Spleen (tissue), 13 donors: ENCODE measurements at places on chromosomes 5 and 9. TPM values are rescaled to one million over a fixed set of nuclear protein-coding genes. Genes with fewer than 3 reads are reported as not detected.

DNA sequence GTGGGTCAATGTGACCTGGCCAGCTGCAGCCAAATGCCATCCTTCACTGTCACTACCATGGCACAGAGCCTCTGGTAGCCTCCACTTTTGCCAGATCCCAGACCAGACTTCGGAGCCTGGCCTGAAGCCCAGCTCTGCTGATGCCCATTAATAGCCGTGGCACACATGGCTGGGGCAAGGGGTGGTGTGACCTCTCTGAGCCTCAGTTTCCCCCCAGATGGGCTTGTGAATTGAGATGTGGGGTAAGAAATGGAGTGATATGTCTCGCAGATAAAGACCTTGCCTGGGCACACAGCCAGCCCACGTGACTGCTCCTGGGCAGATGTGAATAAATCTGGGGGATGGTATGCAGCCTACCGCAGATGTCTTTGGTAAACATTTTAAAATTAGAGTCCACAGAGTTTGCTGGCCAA lies 13.9 kb downstream of the SUSD3 start:
- no peak for DNase-seq

- DNase-seq: no peak
Measured at GRCh38 chr9:121333950-121334773, 35.9 kb downstream of the STOM start.

GRCh38 chr5:38462976-38463633 lies 93.3 kb downstream of the LIFR start:
- no peak for DNase-seq

DNA sequence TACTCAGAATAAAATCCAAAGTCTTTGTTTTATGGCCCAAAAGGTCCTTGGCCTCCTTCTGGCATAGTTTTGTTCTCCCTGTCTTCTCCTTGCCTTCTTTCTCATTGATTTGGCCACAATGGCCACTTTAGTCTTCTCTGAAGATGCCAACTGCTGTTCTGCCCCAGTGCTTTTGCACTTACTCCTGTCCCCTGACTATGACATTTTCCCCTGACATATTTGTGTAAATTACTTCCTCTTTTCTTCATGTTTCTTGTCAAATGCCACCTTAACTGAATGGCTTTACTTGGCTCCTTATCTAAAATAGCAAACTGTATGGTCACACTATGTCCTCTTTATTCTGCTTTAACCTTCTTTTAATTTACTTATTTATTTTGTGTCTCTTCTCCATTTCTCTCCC lies 484.7 kb upstream of the ARRDC3 start:
- DNase-seq: no peak

DNA sequence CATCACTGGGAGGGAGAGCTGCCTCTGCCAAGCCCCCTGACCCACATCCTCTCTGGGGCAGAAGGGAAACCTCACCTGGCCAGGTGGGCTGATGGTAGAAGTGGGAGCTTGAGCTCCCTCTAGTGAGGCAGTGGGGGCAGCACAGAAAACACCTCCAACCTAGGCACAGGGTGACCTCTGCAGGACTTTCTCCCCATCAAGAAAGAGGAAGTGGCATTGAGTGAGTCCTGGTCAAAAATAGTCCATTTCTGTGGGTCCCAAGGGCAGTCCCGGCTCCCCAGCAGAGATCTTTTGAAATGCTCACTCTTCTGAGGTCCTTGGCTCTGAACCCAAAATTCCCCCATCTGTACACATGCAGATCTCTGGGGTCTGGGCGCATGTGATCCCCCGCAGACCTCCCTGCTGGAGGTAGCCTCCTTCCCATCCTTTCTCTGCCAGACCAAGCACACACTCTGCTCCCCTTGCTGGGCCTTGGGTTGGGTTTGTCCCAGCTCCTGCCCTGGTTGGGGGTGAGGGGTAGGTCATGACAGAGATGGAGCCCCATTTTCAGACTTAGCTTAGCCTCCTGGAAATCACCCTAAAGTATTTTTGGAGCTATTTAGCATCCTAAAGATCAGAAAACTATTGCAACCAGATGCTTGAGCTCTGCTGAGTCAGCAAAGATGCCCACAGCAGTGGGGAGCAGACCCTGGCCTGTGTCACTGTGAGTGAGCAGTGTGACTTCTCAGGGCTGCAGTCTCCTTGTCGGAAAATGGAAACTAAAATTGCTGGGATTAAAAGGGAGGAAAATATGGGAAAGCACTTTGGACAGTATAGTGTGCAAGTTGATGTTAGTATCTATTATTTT lies 41.6 kb upstream of the LCP2 start:
- peak; percentile 85 for DNase-seq

GRCh38 chr5:57696825-57697570 lies 214.4 kb upstream of the ACTBL2 start:
- no peak for DNase-seq

GRCh38 chr5:141811287-141812155 lies 66.7 kb downstream of the PCDH1 start:
- DNase-seq: peak; percentile 73

- DNase-seq: no peak
Measured at GRCh38 chr5:158155067-158155466, 296.1 kb upstream of the CLINT1 start.

GRCh38 chr9:20040991-20041696 lies 252.3 kb upstream of the SLC24A2 start:
- no peak for DNase-seq

DNA sequence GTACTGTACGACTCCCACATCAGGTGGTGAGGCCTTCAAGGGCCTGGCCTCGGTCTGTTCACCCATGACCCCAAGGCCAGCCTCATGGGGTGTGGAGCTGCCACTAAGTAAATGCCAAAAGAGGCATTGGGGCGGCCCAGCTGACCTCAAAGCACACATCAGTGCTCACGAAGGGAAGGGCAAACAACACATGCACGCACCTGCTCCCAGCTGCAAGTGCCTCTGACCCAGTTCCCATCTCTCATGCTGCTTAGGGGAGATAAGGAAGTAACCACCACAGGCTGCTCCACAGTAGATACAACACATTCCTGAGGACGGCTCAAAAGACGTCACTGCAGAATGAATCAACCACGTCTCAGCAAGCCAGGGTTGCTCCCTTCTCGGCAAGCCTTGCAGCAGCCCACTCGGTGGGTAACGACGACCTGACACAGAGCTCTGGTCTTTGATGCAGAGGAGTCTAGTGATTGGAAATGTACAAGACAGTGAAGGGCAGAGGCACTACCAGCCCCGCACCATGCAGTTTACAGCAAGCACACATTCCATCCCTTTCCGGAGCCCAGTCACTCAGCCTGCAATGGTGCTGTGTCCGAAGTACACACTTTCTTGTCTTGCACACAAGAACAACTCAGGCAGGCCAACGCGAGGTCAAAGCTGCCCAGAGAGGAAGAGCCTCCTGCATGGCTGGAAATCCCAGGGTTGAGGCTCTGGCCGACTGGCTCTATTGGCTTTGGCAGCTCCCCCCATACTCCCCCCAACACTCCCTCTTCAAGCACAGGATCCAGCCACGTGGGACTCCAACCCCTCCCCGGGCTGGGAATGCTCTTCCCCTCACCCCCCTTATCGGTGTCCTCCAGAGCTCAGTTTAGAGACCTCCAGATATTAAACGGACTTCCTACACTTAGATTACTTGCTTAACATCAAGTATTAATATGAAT lies 31.8 kb downstream of the FABP6 start:
- peak; percentile 80 for DNase-seq

DNA sequence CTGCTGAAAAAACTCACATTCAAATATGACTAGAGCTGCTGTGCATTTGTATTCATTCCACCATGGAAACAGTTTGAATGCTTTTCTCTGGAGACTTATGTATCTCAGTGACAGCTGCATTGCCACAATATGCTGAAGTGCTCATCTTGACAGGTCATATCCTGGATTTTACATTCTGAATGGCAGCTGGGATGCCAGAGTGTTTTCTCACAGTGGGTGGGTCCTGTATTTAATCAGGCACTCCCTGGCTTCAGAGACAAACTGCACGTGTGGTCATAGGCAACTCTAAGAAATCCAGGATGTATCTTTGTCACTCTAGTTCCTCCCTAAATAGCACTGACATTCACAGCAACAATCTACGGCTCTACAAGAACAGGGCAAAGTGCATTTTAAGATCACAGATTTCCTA lies 75.6 kb downstream of the ST8SIA4 start:
- DNase-seq: no peak

- DNase-seq: no peak
Measured at GRCh38 chr9:69221036-69221435, 47.0 kb downstream of the TJP2 start.

DNA sequence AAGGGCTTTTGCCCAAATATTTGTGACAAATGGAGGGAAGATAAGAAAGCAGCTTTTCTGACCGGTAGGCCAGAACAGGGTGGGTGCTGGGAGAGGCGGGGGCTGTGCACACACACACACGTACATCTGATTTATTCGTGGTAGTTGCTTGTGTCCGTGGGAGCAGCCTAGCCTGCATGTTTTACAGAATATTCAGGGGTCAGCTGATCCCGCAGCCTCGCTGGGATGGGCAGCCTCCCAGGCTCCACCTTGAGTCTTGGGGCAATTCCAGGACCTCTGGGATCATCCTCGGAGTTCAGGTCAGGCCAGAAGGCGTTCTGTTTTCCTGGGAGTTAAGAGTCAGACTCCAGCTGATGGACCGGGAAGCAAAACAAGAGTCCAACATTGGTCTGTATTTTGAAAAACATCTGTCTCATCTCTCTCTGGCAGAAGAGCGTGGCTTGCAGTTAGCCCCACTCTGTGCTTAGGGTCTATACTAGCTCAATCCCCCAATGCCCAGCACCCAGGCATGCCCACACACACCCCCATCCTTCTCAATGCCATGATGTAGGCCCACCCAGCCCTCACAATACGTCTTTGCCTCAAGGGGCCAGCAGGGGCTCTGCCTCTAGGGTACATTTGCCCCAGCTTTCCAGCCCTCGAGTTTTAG lies 210.6 kb downstream of the GOLPH3 start:
- no peak for DNase-seq

Gene AJM1
- total RNA-seq: 6.3 TPM

Gene ZNF608
- total RNA-seq: 7.7 TPM

Gene TAF1L
- 0.14 TPM for total RNA-seq

Gene TMEM167A
- 59.2 TPM for total RNA-seq

Gene PALM2AKAP2
- not detected for total RNA-seq

Gene GFI1B
- 3.0 TPM for total RNA-seq

Gene CD14
- total RNA-seq: 89.7 TPM

Gene HMMR
- total RNA-seq: 1.7 TPM
